ENCODE measurements at places on chromosomes 5 and 9.

GRCh38 chr9:5536684-5537083, 26.4 kb downstream of the PDCD1LG2 start:
- no peak for DNase-seq

DNA sequence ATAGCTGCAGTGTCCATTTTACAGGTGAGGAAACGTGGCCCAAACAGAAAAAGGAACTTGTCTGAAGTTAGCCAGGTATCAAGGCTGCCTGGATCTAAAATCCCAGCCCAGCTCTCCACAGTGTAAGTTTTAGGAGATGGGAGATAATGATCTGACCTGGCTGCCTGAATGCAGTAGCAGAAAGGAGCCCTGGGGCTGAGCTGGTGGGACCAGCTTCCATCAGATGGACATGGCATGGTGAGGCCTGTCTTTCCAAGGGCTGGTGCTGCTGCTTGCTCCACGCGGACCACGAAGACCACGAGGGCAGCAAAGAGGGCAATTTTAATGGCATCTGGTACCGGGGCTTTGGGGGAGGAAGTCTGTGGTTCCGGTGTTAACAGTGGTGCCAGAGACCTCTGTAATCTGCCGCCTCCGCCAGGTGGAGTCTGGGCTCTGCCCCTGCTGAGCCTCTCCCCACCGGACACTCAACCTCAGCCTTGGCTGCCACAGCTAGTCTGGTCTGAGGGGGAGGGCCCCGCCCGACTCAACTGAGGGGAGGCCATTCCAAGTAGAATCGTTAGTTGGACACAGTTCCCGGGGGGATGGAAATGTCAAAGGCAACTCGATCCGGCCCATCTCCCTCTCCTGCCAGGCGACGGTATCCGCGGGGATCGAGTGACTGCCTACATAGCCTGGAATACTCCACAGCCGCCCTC, 650 bp downstream of the MYORG start:
- peak; percentile 80 for DNase-seq

DNA sequence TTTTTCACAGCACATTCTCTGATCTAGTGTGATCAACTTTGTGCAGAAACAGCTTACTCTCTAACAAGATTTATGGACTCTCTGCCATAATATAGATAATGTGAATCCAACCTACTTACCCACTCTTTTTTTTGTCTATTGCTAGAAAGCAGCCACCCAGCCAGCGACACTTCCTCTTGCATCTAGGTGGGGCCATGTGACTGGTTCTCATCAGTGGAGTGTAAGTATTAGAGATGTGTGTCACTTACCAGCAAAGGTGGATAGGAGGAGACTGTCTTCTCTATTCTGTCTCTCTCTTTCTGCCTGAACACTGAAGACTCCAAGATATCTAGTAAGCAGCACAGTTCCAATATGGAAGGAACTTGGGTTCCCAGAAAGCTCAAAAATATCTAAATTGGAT, 174.8 kb downstream of the MCTP1 start:
- DNase-seq = no peak

DNA sequence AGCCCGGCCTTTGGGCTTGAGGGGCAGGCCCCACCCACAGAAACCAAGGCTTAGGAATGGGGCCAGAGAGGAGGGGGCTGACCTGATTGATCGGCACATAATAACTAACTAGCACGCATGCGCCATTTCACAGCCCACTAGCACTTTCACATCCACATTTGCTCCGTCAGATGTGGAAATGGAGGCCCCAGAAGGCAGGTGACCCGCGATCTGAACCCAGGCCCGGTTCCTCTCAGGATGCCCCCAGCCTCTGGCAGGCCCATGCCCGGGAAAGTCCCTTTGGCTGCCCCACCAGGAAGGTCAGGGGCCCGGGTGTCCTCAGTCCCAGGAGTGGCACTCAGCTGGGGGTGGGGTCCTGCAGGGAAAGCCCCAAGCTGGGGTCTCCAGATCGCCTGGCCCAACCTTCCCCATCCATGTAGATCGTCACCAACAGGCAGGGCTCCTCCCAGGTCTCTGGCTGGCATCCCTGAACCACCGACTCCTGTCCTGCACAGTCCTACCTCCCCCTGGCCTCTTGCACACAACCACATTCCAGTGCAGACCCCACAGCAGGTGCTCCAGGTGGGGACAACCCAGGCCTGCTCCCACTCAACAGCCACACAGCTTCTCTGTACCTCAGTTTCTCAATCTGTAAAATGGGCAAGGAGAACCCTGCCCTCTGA, 46.7 kb downstream of the VAV2 start:
- DNase-seq = no peak

GRCh38 chr9:70947086-70947485, 174.3 kb downstream of the TRPM3 start:
- no peak for DNase-seq

DNA sequence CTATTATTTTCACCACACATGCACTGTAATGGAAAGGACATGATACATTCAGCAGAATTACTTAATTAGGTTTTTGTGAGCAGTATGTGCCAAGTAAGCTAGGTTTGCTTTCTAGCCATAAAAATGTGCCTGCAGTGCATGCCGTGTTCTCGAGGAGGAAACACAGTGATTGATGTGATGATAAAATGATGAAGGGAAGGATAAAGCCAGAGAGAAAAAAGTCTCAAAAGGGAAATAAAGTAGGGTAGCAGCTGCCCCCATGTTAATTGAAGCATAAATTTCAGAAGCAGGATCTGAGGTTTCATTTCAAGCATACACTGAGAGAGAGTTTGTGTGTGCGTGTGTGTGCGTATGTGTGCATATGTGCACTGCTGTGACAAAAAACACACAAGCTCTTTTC, 714.2 kb upstream of the C9orf72 start:
- no peak for DNase-seq

DNA sequence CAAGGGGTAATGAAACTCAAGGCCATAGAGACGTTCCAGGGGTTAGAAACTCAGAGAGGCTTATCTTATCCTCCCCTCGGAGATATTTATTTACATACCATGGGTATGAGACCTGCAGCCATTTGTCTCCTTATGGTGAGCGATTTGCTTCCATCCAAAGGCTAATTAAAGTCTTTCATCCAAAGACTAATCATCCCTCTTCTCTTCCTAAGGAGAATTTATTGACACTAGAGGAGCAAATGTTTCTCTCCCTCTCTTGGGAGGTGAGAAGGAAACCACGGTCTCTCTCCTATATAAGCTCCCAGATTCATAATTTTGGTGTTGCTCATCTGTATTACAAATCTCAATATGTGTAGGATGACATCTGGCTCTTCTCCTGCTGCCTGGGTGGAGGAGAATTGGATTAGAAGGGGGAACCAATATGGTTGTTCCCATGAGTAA, 31.0 kb upstream of the RPS23 start:
- DNase-seq = no peak

GRCh38 chr9:112044186-112044585, 130.9 kb downstream of the SUSD1 start:
- no peak for DNase-seq

DNA sequence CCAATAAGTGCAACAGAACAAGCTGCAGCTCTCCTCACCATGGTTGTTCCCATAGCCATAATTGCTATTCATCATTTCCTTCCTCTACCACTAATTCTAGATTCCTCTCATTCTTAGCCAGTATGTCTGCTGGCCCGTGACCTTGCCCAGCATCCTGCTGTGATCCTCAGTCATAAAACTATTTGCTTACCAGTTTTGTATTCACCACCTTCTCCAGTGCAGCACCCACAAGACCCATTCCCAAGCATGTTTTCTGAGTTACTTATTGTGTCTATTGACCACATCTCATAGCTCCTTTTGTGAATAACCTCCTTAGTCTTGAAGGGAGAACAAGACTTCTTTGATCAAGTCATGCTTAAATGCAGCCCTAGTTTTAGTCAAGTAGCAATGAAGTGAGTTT, 488.0 kb upstream of the CTNND2 start:
- DNase-seq = no peak

- DNase-seq = no peak
These were observed 48.2 kb upstream of the PPARGC1B start for GRCh38 chr5:149681922-149682321.

- DNase-seq = no peak
These were observed 435.1 kb upstream of the CDH9 start for GRCh38 chr5:27473307-27474046.

- DNase-seq = no peak
These were observed 70.8 kb downstream of the NXNL2 start for GRCh38 chr9:88605512-88606362.

DNA sequence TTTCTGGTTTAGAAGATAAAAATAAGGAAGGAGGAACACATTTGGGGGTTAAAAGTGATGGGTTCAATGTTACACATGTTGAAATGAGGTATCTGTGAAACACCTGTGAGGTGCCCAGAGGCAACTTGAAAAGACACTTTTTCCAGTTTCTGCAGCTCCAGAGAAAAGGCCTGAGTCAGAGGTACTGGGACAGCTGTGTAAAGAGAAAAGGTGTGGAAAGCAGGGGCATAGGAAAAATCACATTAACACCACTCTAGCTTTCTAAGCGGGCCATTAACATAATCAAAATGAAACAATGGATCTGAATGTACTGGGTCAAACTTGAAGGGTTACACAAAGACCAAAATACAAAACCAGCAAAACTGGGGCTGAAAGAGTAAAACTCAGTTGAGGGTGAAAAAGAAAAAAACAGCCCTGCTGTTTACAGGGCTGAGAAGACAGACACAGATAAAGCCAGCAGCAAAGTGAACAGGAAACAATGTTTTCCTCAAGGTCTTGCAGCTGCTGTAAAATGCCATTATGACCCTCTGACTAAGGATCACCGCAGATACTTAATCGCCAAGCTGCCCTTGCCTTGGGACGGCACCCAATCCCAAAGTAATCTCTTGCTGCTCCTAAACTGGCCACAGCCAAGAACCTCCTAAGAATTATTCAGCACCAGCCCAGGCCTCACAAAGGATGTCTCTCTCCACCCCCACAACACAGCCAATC, 104.7 kb downstream of the DROSHA start:
- no peak for DNase-seq

Data from MM.1S (cell line).